ENCODE measurements at places on chromosomes 13 and 19. TPM values are rescaled to one million over a fixed set of nuclear protein-coding genes. Genes with fewer than 3 reads are reported as not detected.

- no peak for DNase-seq
Observed at GRCh38 chr19:10952809-10953208, 8.0 kb upstream of the SMARCA4 start.

- DNase-seq: no peak
Observed at GRCh38 chr13:107907065-107907805, 308.1 kb downstream of the LIG4 start.

DNA sequence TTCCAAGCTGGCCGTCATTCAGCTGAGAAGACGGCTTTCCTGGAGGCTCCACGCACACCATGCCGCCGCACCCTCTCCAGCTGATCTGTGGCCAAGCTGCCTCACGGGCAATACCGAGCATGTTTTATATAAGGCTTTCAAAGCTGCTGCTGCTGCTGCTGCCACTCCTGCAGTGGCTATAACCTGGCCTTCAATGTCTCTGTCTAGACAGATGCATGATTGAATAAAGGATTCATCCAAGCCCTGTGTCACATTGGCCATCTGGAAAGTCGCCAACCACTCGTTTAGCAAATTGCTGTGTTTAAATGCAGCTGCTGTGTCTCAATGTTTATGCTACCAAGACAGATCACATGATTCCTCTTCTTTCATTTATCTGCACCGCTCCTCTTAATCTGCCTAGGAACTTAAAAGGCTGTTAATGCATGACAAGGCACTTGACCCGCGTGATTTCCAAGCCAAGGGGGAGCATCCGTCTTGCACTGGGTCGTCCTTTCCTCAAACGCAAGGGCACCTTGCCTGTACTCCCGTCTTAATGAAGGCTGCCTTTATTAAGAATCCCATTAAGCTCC lies 114.3 kb downstream of the TEX26 start:
- peak; percentile 49 for DNase-seq

The MIR17HG gene
- 1.3 TPM for polyA plus RNA-seq

DNA sequence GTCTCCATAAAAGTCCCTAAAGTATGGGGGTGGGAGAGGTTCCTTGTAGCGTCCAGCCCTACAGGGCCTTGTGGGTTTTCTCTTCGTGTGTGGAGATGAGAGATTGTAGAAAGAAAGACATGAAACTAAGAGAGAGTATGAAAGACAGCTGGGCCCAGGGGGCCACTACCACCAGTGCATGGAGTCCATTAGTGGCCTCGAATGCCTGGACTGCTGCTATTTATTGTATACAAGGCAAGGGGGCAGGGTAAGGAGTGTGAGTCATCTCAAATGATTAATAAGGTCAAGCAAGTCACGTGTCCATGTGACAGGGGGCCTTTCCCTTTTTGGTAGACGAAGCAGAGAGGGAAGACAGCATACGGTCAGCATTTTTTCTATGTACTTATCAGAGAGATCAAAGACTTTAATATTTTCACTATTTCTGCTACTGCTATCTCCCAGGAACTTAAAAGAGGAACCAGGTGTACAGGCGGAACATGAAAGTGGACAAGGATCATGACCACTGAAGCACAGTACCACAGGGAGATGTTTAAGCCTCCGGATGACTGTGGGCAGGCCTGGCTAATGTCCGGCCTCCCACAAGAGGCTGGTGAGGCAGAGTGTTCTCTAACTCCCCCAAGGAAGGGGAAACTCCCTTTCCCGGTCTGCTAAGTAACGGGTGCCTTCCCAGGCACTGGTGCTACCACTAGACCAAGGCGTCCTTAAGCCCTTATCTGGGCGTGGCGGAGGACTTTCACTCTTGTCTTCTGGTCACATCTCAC lies 25.5 kb downstream of the FGF21 start:
- DNase-seq: no peak

GRCh38 chr13:52377898-52378297 lies 28.1 kb downstream of the THSD1 start:
- DNase-seq: no peak

GRCh38 chr19:45591004-45591637 lies 6.5 kb upstream of the OPA3 start:
- no peak for DNase-seq

The HCN2 gene
- polyA plus RNA-seq: not detected

DNA sequence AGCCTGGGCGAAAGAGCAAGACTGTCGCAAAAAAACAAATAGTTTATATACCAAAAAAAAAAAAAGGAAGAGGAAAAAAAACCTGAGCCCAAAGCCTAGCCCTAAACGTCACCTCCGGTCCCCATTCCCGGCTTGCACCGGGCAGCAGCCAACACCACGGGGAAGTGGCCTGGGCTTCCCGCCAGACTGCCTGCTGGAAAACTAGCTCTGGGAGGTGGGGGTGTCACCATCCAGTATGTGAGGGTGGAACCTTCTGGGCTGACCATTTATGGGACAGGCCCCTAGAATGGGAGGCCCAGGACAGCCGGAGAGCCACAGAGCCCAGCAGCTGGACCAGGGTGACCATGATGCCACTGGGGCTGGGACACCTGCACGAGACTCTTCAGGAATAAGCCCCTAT lies 37.3 kb downstream of the IL12RB1 start:
- DNase-seq: peak; percentile 79

The OR7A5 gene
- polyA plus RNA-seq: not detected

DNA sequence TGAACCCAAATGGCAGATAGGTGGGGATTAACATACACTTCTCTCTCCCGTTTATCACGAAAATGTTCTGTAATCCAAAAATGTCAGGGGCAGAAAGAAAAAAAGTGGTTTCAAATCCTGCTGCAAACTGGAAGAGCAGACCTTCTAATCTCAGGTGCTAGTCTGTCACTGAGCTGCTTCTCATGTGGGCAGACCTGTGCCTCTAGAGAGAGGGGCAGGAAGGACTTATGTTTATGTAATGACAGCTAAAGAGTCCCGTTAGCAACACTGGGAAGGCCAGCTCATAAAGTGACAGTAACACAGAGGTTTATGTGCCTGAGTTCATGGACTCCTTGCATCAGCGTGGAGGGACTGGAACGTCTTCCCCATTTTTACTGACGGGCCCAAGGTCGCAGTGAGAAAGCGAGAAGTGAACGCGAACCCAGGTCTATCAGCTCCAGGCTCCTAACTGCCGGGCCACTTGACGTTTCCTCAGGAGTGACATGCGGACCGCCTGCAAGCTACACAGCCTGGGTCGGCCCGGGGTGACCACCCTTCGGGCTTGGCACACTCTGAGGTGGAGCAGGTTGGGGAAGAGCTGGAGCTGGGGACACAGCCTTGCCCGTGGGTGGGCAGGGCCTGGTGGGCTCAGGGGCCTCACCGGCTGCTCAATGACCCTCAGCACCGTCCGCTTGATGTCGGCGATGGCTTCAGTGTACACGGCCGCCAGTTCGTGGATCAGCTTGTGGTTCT lies 9.6 kb upstream of the RSPH6A start:
- no peak for DNase-seq

DNA sequence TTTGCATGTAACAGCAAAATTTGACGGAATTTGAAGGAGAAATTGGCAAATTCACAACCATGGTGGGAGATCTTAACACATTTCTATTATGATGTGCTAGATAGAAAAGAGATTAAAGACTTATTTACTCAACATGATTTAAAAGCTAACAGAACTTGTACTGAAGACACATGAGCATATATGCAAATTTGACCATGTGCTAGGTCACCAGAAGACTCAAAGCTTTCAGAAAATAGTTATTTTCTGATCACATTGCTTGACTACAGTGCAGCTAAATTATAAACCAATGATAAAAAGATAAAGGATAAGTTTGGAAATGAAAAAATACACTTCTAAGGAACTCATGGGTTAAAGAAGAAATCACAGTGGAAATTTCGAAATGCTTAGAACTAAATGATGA lies 9.1 kb downstream of the GPR183 start:
- DNase-seq: no peak

The NBEA gene
- 16.2 TPM for polyA plus RNA-seq

DNA sequence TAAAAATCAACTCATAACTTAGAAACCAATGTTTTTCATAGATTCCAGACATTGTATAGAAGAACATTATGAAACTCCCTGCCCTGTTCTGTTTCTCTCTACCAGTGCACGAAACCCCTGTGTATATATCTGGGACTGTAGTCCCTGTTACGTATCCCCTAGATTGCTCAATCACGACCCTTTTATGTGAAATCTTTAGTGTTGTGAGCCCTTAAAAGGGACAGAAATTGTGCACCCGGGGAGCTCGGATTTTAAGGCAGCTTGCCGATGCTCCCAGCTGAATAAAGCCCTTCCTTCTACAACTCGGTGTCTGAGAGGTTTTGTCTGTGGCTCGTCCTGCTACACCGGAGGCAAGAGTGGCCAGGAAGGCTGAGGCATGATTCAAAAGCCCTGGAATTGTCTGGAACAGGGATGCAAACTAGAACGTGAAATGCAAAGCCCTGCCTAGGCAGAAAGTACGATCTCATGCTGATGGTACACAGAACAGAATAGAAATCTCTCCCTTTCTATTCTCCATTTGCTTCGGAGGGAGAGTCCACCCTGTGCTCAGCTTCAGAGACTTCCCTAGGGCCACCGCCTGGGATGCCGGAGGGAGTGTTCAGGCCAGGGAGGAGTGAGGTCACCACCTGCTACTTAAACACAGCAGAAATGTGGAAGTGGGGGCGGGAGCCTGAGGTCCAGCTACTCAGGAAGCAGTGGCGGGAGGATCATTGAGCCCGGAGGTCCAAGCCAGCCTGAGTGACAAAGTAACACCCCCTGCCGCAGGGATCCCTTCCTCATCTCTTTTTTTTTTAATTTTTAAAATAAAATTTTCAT lies 758 bp upstream of the ZNF888 start:
- DNase-seq: peak; percentile 29

The ERICH4 gene
- polyA plus RNA-seq: not detected

DNA sequence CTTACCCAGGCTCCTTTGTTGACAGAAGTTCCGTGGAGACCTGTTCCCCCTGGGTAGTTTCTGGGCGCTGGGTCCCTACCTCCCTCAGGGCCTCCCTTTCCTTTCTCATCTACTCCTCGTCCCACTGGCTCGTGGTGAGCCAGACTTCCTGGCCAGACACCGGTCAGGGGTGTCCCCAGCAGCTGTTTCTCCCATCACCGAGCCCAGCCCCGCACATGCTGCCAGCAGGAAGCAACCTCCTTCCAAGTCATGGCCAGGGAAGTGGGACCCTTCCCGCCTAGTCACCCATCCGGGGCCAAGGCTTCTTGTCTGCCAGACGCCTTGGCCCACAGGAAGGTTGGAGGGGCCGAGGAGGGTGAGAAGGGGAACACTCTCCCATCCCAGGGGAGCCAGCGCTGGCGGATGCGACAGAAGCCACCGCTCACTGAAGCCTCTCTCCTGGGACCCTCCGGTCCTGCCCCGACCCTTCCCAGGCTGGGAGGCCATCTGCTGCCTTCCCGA lies 5.7 kb downstream of the PAK4 start:
- DNase-seq: peak; percentile 63

GRCh38 chr13:73018336-73018735 lies 40.5 kb upstream of the KLF5 start:
- no peak for DNase-seq

GRCh38 chr19:10975374-10976130 lies 14.7 kb downstream of the SMARCA4 start:
- DNase-seq: peak; percentile 89

DNA sequence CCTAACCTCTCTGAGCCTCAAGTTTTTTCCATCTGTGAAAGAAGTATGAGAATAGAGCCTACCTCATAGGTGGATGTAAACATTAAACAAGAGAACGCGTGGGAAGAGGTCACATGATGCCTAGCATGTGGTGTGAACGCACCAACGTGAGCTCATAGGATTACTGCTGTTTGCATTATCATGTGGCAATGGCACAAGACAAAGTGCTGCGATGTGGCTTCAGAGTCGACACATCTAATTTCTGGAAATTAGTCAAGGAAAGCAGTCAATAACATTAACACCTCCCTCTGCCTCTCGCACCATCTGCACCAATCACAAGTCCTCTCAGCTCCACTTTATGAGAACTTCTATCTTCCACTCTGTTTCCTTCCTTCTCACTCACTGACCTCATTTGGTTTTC lies 489.7 kb downstream of the COG6 start:
- DNase-seq: no peak

DNA sequence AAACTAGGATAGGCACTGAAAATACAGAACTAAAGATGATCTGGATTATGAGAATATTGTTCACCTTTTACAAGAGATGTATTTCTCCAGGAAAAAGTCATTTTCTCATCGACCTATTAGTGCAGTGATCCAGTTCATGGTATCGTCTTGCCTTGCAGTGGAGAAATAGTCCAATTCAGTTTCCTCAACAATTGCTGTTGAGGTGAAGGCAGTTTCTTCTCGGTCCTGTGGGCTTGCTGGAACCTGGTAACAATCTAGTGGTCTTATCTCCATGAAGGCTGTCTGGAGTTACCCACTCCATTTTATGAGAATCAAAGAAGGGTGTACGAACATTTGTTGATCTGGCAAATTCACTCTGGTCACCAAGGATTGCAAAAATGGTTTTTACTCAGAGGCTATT lies 266.8 kb downstream of the LHFPL6 start:
- no peak for DNase-seq

- DNase-seq: peak; percentile 57
Observed at GRCh38 chr13:113927661-113928581, 46.0 kb downstream of the C13orf46 start.

DNA sequence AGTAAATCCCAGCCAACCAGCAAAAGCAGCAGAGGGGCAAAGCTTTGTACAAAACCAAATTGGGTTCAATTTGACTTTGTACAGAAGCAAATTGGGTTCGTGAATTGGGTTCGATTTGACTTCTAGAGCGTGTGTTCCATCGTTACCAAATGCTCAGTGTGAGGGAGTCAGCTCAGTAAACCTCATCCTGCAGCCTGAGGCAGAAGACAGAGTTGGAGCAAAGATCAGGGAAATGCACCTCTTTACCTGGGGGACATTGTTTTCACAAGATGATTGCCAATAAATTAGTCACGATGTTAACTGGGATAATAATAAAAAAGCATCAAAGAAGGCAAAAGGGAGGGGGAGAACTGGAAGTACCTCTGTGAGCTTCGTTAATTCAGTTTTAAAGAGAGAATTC lies 1.5 kb downstream of the RAB20 start:
- DNase-seq: no peak

The PTH2 gene
- polyA plus RNA-seq: not detected

GRCh38 chr13:106522898-106523525 lies 12.4 kb downstream of the EFNB2 start:
- no peak for DNase-seq

The USF2 gene
- polyA plus RNA-seq: 93.2 TPM

DNA sequence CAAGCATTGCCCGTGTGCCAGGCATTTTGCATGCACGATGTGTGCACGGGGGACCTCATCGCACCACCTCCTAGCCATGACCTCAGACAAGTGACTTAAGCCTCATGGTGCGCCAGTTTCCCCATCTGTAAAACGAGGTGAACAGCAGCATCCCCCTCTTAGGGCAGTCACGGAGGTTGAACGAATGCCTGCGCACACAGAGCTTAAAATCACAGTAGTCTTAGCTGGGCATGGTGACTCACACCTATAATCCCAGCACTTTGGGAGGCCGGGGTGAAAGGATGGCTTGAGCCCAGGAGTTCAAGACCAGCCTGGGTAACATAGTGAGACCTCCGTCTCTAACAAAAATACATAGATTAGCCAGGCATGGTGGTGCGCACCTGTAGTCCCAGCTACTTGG lies 48.6 kb downstream of the PIN1 start:
- DNase-seq: no peak

GRCh38 chr19:55018216-55018615 lies 19.8 kb downstream of the GP6 start:
- DNase-seq: no peak

The CFD gene
- 2.8 TPM for polyA plus RNA-seq

The HIPK4 gene
- 1.2 TPM for polyA plus RNA-seq

All from muscle of arm (tissue), 14 donors.